ENCODE measurements at places on chromosomes 11 and 22.

DNA sequence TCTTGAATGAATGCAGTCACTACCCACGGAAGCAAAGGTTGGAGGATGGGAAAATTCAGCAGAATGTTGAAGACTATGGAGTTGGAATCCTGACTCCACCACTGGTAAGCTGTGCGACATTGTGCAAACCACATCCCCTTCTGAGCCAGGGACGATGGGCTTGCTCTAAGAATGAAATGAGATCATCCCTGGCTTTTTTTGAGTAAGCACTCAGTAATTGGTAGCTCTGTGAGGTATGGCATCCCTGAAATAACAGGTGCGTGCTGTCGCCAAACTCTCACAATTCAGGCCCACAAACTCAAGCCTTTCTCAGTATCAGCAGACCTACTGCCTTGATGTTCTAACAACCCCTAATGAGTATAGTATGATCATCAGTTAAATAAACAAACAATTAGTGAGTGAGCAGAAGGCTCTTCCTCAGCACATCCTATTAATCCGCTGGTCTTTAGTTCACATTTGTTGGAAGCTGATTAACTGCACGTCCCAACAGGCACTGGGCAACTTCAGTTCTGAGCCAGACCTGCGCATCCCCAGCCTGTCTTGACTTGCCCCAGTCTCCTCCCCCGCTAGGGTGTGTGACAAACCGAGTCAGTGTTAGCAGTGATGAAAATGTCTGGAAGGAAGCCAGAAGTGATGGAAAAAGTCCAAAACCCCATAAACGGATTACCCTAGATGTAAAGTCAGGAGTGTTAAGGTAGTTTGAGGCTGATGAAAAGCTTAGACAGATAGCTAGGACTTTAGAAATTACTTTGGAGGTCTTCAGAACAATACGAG lies 235.5 kb downstream of the GRIK4 start:
- no peak for DNase-seq

- DNase-seq, result no peak
These were observed 90.3 kb downstream of the RPL27A start for GRCh38 chr11:8772571-8773519.

- DNase-seq, result no peak
These were observed 1.8 kb downstream of the SERGEF start for GRCh38 chr11:18010977-18011586.

DNA sequence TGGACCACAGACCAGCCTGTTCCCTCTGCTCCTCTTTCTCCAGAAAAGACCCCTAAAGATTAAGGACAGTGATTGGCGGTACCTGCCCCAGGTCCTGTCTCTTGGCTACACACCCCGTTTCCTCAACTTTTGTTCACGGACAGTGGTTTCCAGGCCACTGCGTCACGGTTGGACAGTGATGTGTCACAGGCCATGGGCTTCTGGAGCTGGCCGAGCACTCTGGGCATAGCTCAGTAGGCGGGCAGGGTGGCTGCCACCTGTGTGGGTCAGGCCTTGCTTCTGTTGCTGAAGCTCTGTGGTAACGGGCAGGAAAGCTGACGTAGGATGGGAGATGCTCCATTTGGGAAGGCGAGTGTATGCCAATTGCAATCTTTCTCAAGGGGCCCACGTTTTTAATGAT lies 13.6 kb downstream of the TUB start:
- DNase-seq, result no peak

DNA sequence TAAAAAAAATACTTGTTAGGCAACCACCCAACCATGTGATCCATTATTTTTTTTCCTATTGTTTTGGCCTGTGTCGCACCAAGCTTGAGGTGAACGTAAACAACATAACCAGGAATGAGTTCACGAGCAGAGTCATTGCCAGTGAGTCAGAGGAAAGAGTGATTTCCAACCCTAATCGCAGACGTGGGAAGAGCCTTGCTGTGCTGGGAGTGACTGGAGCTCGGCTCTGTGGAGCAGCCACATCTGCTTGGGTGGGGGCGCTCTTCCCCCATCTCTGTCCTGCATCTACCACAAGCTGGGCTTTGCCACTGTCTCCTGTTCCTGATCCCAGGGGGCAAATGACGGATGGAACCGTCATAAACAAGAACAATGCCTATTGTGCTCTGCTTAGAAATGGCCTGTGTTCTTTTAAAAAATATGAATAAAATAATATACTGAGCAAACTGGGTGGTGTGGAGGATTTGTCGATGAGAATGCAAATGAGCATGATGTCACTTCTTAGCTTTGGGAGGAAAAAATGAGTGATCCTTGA lies 210.0 kb downstream of the KIRREL3 start:
- no peak for DNase-seq

DNA sequence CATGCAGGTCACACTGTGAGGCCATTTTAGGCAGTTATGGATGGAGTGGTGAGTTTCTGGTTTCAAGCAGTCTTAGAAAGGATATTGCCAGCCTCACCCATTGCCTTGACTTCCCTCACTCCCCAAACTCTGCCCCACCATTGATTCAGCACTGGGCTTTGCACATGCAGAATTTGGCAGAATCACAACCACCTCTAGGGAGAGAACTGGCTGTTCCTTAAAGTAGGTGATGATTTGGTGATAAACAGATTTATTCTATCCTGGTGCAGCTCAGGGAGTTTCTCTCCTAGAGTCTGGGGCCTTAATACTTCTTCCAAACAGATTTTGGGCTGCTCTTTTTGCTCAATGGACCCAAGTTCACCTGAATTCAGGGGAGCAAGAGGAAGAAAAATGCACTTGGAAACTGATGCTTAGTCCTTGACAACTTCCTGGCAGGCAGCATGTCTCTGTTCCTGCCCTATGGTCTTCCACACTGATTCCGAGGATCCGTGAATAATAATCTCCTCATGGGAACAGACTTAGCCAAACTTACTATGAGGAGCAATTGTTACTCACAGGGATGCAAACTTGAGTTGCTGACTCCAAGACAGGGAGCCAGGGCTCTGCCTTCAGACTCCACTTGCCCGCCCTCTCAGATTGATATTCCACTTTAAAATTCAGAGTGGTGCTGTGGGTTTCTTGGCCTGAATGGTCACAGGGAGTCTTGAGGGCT lies 129.7 kb upstream of the PARVA start:
- no peak for DNase-seq

Data from NCI-H510A (cell line).